ENCODE measurements at places on chromosomes 12 and 14.

DNA sequence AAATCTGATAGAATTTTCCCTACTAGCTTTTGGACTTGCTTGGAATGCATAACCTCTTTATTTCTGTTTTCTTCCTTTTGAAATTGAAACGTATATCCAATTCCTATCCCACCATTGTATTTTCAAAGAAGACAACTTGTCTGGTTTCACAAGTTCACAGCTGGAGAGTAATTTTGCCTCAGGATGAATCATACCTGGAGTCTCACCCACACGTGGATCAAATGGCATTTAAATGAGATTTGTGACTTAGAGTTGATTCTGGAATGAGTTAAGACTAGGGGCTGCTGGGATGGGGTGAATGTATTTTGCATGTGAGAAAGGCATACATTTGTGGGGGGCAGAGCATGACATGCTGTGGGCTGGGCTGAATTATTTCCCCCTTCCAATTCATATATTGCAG lies 516.5 kb upstream of the MGAT4C start:
- DNase-seq = peak; percentile 3

- peak; percentile 54 for DNase-seq
Observed at GRCh38 chr12:11228296-11228879, 41.1 kb downstream of the PRB3 start.

GRCh38 chr12:30888241-30888640 lies 38.3 kb upstream of the TSPAN11 start:
- no peak for DNase-seq

DNA sequence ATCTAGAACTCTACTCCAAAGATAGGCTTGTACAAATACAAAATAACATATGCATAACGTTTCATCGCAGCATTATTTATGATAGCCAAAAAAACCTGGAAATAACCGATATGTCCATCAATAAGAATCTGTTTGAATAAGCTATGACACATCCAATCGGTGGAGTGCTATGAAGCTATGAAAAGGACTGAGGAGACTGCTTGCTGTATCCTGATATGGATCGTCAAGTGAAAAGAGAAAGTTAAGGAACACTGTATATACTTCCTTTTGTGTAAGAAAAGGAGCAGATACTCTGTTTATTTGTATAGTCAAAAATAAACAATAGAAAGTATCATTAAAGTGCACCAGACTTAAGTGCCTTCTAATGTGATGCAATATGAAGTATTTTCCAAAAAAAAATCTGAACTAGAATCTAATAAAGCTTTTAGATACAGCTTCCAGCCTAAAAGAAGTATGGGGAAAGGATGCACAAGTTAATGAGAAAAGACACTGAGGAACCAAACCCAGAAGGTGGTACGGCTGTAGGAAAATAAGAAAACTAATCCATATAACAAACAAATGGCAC lies 645 bp upstream of the KLHDC1 start:
- no peak for DNase-seq

GRCh38 chr12:62192180-62192902 lies 67.9 kb upstream of the USP15 start:
- peak; percentile 68 for DNase-seq

GRCh38 chr12:14111230-14111865 lies 129.9 kb upstream of the GRIN2B start:
- DNase-seq = peak; percentile 5
